ENCODE measurements at places on chromosomes 12 and 14. TPM values are rescaled to one million over a fixed set of nuclear protein-coding genes. Genes with fewer than 3 reads are reported as not detected.
A peak's percentile ranks its signal among the peaks of the same experiment; 100 is the strongest.

SMCO2 gene
- total RNA-seq, result not detected

GRCh38 chr14:99513946-99514551 lies 32.8 kb downstream of the CCNK start:
- peak; percentile 12 for DNase-seq

DDN gene
- total RNA-seq, result 0.55 TPM

CLEC6A gene
- total RNA-seq, result not detected

- DNase-seq, result no peak
These were observed 156.1 kb upstream of the FSCB start for GRCh38 chr14:44663136-44663535.

DNA sequence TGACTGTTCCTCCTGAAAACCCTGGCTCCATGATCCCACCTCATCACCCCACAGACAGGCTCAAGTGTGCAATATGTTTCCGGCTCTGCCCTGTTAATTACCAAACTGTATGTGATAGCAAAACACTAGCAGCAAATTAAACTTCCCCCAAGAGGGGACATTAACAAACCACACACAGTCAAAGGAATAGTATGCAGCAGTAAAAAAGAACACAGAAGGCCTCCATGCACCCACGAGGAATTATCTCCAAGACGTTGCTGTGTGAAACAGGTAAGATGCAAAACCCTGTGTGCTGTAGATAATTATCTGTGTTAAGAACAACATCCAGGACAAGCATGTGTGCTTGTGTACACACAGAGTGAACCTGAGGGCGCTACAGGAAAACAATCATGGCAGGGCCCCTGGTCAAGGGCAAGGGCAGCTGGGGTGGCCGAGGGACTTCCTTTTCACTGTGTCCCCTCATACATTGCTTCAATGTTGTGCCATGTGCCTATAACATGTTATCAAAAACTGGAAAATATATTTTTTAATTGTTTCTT lies 35.8 kb downstream of the ITPK1 start:
- DNase-seq, result no peak

DNA sequence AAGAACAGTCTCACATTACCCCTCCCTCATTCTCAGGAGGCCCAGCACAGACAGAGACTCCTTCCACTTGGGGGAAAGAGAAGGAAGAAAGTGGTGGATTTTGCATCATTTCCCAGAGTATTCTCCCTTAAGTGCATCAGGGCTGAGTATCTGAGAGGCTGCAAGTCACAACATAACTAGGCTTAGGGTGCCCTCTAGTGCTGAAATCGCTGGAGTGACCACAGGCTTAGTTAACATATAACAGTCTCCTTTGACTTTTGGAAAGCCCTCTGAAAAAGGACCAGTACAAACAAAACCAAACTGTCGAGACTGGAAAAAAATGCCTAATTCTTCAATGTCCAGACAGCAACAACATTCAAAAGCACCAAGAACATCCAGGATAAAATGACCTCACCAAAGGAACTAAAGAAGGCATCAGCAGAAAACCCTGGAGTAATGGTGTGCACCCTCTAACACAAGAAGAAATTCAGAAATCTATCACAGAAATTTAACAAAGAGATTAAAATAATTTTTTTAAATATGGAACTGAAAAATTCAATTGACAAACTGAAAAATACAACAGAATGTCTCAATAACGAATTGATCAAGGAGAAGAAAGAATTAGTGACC lies 412.3 kb downstream of the RPS29 start:
- DNase-seq, result peak; percentile 88

GRCh38 chr14:24889843-24890242 lies 160.1 kb downstream of the STXBP6 start:
- DNase-seq, result no peak

GRCh38 chr12:67681941-67682620 lies 33.5 kb downstream of the DYRK2 start:
- DNase-seq, result no peak

GRCh38 chr14:48900565-48900964 lies 685.6 kb downstream of the RPS29 start:
- DNase-seq, result no peak

RNASE7 gene
- total RNA-seq, result 0.55 TPM

DNA sequence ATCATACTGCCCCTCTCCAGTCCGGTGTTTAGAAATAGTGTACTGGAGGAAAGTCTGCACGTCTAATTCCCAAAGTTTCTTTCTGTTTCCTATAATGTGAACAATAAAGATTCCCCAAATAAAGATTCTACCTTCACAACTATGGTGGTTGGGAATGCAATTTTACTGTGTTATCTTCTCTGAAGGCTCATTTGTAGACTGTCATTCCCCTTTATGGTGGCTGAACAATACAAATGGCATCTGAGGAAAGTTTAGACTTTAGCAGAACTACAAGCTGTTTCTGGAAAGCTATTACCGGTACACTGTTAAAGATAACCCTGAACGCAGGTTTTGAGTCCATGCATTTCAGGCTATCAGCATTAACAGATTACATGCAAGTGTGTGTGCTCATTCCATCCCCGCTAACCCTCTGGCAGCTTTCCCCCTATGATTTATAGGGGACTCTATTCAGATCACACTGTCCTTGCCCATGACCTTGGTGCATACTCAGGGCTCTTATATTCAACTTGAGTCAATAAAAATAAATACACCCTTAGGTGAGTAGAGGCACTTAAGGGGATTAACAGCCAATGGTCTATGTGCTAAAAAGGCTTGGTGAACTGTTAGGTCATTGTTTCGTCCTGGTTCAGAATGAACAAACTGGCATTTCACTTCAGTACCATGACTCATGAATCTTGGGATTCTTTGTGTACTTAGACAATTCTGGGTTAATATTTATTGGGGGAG lies 60.7 kb upstream of the PYGL start:
- DNase-seq, result no peak

DNA sequence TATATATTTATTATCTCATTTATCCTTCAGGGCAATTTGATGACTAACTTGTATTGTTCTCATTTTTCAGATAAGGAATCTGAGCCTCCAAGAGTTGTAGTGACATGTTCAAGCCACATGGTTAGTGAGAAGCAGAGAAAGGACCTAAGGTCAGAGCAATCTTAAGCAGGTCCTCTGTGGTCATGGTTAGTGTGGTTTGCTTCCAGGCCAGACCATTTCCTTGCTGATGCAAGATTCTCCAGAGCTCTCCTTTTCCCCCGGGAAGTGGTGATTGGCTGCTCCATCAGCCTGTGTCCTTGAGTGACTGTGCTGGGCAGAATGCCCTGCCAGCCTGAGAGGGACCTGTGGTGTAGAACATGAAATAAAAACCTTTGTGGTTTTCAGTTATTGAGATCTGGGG lies 141.3 kb downstream of the KTN1 start:
- peak; percentile 33 for DNase-seq

NOVA1 gene
- 22.3 TPM for total RNA-seq

LBHD2 gene
- 5.6 TPM for total RNA-seq

DNA sequence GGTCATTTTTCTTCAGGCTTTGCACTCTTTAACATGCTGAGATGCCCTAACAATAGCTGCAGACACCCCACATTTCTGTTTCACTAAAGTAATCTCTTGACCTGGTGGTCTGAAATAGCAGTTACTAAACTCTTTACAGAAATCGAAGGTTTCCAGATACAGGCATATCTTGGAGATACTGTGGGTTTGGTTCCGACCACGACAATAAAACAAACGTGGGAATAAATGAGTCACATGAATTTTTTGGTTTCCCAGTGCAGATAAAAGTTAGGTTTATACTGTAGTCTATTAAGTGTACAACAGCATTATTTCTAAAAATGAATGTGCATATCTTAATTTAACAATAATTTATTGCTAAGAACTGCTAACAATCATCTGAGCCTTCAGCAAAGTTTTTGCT lies 208.7 kb downstream of the EGLN3 start:
- DNase-seq, result no peak

- no peak for DNase-seq
These were observed 30.8 kb upstream of the NRDE2 start for GRCh38 chr14:90362558-90362896.

- no peak for DNase-seq
These were observed 797 bp downstream of the UNG start for GRCh38 chr12:109098183-109098604.

CD27 gene
- not detected for total RNA-seq

DENR gene
- total RNA-seq, result 35.6 TPM

CYP27B1 gene
- total RNA-seq, result 3.9 TPM

DNA sequence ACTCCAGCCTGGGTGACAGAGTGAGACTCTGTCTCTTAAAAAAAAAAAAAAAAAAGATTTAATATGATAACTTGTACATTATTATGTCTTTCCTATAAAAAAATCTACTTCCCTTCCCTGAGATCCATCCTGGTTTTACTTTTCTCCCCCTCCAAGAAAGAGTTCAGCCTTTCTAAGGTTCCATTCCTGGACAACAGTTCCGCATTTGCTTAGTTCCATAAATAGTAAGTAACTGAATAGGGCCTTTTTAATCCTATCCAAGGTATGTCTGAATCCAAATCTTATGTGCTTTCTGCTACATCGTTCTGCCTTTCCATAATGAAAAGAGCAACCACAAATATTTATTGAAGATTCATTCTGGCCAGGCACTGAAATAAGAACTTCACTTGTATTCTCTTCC lies 187.8 kb downstream of the DACT1 start:
- DNase-seq, result no peak

- DNase-seq, result no peak
These were observed 77.8 kb downstream of the VCPKMT start for GRCh38 chr14:50038398-50039119.

DNA sequence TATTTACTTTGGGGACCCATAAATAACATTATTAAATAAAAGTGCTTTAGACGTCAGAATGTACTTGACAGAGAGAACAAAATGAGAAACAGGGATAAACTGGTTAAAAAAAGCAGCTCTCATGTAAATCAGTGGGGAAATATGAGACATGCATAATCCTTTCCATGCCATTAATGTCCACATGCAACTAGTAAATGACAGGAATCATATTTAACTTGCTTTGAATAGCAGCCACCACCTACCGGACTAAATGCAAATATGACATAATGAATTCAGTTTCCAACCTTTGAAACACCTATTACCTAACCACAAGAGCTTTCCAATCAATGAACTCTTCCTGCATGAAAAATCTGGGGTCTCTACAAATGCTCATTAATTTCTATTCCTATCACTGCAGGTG lies 19.6 kb downstream of the FGD6 start:
- no peak for DNase-seq

DNA sequence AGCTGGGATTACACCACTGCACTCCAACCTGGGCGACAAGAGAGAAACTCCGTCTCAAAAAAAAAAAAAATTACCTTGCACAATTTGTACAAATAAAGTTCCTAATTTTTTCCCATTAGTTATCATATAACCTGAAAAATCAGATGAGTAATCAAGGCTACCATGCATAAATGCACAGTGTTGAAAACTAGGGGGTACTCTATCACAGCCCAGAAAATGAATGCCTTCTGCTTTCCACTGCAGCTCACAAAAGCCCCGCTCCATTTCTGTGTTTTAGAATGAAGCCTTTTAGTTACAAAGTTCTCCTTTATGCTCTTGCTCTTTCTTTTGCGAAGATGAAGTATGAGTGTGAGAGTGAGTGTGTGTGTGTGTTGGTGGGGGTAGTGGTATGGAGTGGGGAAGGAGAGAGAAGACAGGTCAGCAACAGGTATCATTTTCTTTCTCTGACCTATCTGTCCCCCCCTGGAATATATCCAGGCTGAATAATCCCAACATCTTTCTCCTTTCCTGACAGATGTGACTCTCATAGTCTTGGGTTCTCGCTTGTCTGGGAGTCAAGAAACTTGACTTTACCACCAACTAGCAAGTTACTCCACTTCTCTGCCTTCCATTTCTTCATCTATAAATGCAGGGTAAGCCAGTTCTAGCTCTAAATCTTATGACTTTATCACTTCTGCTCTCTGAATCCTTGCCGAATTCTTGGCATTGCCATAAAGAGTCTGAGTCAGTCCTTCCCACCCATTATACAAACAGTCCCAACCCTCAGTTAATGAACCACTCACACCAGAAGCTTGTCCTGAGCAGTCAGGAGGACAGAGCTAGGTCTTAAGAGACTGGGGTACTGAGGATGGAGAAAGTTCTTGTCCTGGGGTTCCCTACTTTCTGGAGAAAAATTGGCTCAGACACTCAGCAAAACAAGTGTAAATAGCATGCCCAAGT lies 16.1 kb downstream of the BIN2 start:
- DNase-seq, result no peak

DNA sequence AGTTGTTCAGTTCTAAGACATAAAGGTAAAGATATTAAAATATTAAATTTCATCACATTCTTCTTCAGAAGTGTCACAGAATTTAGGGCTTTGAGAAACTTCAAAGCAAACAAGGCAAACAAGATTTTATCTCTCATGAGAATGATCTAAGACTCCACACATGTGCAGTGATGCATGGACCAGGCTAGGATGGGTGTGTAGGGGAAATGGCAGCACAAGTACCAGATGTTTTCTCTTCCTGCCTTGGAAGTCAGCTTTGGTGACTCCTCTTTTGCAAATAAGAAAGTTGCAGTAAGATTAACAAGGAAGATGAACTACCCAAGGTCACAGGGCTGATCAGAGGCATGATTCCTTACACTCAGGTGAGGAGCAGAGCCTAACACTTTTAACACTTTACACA lies 163.8 kb upstream of the LMNTD1 start:
- DNase-seq, result no peak

GRCh38 chr12:87051621-87052020 lies 795.4 kb upstream of the MGAT4C start:
- DNase-seq, result no peak

DNA sequence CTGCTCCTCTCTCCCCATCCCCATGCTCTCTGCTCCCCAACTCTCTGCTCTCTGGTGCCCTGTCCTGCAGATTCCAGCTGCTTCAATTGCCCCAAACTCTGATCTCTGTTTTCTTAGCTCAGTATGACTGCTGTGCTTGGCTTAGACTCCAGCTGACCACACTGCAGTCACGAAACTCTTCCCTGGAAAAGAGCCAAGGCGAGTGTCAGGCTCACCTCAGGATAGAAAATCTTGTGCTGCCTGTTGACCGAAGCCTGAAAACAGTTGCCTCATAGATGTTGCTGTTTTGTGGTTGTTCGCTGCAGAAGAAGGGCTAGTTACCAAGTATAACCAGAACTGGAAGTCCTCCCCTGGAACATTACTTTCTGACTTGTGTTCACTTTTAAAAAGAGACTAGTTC lies 6.7 kb upstream of the STON2 start:
- peak; percentile 32 for DNase-seq

- no peak for DNase-seq
These were observed 76.1 kb downstream of the SLC24A4 start for GRCh38 chr14:92398888-92399636.

- DNase-seq, result no peak
These were observed 114.8 kb downstream of the EML1 start for GRCh38 chr14:99907761-99908652.

DNA sequence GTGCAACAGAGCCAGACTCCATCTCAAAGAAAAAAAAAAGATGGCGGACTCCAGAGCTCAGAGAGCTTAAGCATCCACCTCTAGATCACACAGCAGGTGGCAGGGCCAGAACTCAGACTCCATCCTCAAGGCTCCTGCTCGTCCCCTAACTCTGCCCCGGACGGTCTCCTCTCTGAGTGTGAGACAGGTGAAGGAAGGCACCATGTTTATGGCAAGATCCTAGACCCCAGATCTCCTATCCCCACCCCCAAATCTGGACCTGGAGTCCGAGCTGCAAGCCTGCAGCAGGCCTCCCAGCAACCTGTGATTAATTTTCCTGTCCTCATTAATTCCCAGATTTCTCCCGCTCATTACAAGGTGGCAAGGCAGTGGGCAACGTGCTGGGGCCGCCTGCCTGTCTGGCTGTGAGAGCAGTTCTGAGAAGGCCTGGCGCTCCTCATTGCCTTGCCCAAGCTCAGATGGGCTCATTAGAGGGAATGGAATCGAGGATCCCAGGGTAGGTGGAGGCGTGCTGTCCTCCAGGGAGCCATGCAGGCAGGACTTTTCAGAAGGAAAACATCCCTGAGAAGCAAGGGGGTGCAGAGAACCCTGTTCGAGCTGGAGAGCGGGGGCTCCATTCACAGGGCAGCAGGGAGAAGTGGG lies 296.6 kb upstream of the RTL1 start:
- DNase-seq, result no peak
